ENCODE measurements at places on chromosomes 1 and 21.

DNA sequence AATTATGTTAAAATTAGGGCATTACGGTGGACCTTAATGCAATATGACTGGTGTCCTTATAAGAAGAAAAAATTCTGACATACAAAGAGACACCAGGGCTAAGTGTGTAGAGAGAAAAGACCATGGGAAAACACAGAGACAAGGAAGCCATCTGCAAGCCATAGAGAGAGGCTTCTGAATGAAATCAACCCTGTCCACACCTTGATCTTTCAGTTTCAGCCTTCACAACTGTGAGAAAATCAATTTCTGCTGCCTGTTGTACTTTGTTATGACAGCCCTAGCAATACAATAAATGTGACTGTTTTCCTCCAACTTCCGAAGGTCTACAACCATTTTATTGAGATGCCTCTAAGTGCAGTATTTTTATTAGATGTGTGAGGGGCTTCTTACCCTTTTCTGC, 1407.2 kb downstream of the MRPL39 start:
- no peak for DNase-seq

GRCh38 chr1:235136111-235136510, 7.5 kb upstream of the TOMM20 start:
- DNase-seq, result no peak

- no peak for DNase-seq
Observed at GRCh38 chr1:117113199-117113598, 8.3 kb downstream of the TRIM45 start.

GRCh38 chr21:27286760-27287159, 319.9 kb upstream of the ADAMTS5 start:
- no peak for DNase-seq

- no peak for DNase-seq
Observed at GRCh38 chr1:229336345-229336744, 6.5 kb downstream of the CCSAP start.

GRCh38 chr1:109573785-109574184, 25.4 kb downstream of the GNAI3 start:
- DNase-seq, result no peak

DNA sequence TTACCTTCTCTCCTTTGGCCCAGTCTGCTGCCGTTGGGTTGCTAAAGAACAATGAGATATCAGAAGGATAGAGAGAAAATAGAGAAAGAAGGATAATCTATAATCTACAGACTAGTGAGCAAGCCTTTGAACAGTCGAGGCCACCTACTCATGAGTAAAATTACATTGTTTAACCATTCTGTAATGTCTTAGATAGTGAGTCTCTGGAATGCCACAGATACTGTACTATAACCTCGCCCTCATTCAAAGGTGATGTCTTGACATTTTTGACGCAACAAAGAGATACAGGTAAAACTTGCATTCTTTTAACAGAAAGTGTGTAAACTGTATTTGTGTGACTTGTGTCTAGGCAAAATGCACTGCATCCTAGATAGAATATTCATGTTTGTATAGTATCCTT, 77.9 kb downstream of the LAMC1 start:
- DNase-seq, result no peak

DNA sequence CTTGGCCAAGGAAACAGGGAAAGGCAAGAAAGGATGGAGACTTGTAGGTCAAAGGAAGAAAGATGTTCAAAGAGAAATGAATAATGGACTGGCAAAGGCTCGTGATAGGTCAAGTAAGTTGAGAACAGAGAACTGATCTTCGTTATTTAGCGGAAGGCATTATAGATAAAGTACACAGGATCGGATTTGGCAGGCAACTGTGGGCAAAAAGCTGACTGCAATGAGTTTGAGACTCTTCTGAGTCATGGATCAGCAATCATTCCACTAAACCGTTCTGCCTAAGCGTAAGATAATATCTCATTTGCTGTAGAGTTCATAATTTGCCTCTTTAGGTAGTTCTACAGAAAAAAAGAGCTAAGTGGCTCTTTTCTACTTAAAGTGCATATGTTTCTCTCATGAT, 34.1 kb downstream of the KRTAP21-3 start:
- no peak for DNase-seq

- DNase-seq, result no peak
Observed at GRCh38 chr1:112244131-112244530, 151.9 kb upstream of the CTTNBP2NL start.

- DNase-seq, result no peak
Observed at GRCh38 chr1:11985851-11986250, 5.6 kb downstream of the MFN2 start.

DNA sequence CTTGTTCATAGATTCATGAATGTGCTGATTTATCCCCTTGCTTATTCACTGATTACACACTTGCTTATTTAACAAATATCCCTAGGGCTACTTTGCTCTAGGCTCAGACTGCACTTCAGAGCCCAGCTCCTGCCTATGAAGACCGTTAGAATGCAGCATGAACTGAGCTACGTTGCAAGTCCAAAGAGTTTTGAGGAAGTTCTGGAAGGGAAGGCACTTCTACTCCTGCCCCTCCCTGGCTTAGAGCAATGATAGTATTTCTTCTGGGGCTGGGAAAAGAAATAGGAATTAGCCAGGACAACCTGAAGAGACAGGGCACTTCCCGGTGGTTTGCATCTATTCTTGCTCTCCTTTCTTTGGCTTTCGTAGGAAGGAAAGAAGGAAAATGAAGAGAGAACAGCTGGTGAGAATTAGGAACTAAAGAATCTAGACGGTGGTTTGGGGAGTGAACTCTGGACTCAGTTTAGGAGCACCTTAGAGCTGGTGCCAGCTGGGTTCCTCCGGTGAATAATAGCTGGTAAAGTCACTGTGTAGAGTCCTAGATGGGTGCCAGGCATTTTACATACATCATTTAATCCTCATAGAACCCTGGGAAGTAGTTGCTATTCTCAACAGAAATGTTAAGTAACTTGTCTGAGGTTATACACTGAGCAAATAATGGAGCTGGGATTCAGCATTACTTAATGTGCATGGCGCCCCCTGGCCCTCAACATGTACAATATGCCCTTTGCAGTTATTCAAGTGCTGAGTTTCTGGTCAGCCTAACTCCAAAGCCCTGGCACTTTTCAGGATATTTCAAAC, 65.9 kb downstream of the NDUFS5 start:
- peak; percentile 83 for DNase-seq

DNA sequence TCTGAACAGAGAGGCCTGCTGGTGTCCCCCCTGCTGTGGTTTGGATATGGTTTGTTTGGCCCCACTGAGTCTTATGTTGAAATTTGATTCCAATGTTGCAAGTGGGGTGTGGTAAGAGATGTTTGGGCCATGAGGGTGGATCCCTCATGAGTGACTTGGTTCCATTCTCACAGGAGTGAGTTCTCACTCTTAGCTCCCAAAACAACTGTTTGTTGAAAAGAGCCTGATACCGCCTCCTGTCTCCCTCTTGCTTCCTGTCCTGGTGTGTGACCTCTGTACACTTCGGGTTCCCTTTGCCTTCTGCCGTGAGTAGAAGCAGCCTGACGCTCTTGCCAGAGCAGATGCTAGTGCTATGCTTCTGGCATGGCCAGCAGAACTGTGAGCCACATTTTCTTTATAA, 60.5 kb downstream of the C21orf91 start:
- DNase-seq, result no peak

GRCh38 chr1:2154022-2154421, 40.5 kb downstream of the FAAP20 start:
- DNase-seq, result no peak

DNA sequence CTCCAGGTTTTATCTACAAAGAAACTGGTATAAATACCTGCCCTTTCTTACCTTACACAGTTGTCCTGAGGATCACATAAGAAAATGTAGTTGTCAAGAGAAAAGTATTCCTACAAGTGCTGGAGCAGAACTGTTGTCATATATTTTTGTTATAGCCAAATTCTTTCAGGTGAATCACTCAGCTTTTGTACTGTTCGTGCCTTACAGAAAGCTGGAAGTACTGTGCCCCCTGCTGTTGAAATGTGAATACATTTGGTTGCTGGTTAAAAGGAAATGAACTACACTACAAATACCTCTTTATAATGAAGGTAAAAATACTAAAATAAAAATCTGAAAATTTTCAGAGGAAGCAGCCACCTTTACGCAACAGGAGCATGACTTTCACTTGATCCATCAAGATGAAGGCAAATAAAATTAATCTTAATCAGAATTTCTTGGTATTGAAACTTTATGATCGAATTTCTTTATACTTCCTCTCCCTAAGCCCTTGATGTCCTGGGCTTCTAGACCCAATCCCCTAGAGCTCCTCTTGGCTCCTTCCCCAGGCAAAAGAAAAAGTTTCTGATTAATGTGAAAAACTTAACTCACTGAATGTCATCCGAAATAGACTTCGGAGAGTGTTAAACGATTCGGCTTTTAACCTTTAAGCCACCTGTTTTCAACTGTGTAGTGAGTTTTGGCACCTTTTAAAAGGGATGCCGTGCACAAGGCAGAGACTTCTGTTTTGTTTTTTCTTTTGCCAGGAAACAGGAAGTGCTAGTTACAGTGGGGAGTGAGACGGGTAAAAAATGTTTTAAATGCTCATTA, 12.5 kb downstream of the CHML start:
- DNase-seq, result peak; percentile 64

DNA sequence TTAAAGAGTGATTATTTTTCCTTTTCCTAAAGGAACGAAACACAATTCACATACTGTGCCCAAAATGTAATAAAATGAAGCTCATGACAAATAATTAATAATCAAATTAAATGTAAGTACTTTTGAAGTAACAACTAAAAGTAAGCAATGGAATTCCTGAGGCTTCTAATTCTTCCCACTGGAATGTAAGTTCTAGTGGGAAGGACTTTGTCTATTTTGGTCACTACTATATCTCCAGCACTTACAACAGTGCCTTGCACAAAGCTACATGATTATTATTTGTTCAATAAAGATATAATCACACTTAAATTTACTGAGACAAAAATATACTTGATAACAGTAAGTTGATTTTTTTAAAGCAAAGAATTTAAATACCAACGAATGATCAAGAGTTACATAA, 128.8 kb downstream of the COQ8A start:
- no peak for DNase-seq

DNA sequence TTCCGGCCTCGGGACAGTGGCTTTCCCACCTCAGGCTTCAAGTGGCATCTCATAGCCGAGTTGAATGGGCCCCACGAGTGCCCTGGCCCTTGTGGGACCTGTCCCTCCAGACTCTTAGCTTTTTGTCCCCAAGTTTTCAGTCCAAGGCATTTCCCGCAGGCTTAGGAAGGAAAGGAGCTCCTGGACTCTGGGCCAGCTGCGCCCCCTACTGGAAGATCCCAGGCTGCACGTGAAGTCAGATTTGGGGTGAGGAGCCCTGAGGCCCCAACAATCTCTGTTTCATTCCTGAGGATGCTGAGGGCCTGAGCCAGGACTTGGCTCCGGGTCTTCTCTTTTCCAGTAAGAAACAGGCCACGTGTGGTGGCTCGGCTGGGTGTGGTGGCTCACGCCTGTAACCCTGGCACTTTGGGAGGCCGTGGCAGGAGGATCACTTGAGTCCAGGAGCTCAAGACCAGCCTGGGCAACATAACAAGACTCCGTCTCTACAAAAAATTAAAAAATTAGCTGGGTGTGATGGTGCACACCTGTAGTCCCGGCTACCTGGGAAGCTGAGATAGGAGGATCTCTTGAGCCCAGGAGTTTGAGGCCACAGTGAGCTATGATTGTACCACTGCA, 67.4 kb downstream of the ARHGEF10L start:
- peak; percentile 86 for DNase-seq

GRCh38 chr1:36857754-36858153, 176.6 kb downstream of the GRIK3 start:
- no peak for DNase-seq

- DNase-seq, result no peak
Observed at GRCh38 chr21:35953597-35953996, 106.7 kb downstream of the SETD4 start.

DNA sequence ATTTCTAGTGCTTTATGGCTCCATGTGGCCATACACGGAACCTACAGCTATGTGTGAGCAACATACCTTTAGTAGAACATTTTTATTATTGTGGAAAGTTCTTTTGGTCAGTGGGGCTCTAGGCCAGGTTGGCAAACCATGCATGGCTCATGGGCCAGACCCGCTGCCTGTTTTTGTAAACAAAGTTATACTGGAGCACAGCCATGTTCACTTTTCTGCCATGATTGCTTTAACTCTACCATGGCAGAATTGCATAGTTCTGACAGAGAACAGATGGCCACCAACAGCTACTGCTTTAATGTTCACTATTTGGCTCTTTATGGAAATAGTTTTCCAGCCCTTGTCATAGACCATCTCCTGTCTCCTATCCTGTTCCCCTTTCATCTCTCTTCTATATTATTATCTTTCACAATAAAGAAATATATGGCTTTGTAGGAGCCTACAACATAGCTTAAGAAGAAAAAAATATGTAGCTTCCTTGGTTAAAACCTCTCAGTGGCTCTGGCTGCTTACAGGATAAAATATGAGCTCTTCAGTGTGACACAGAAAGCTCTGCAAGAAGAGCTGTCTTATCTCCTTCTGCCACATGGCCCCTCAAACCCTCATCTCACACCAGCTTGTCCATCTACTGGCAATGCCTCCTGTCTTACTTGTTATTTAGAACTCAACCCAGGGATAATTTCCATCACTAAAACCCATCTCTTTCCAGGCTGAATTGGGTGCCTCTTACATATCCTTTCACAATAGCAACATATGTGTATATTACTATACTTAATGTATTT, 54.6 kb upstream of the RWDD3 start:
- DNase-seq, result no peak

GRCh38 chr1:18200918-18201317, 93.3 kb downstream of the IGSF21 start:
- no peak for DNase-seq

- DNase-seq, result no peak
Observed at GRCh38 chr1:233180641-233181364, 114.7 kb downstream of the PCNX2 start.

DNA sequence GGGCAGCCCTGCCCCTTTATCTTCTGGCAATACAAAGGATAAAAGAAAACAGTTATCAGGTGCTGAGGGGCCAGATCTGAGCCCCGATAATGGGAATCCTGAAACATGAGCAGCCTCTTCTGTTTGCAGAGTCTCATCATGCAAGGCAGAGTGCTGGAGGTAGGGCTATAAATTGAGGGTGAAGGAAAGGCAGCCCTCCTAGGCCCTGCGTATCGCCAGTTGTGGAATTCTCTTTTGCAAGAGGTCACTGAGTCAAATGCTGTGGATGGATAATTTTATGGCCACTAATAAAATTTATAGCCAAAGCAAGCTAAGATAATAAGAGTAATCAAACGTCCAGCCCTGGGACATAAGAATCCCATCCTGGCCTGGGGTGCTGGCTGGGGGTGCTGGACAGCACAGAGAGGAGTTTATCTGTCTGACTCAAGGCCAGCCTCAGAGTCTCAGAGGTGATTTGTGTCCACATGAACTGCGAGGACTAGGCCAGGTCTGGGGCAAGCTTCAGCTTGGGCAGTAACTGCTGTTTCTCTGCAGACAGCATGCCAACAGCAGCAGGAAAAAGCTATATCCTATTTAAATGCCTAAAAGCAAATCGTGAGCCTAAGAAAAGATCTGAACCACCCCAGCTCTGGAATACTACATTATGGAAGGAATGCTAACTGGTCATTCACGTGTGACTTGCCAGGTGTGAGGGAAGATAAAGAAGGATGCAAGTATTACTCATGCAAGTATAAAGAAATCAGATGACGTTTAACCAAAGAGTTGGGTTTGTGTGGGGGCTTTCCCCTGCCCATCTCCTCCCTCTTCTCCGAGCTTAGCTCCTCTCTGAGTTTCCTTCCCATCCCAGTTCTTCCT, 254.8 kb downstream of the KIF26B start:
- DNase-seq, result no peak

GRCh38 chr1:166969074-166969677, 6.2 kb downstream of the ILDR2 start:
- no peak for DNase-seq

GRCh38 chr21:36784947-36785346, 86.0 kb downstream of the SIM2 start:
- DNase-seq, result peak; percentile 45

Measured in neural progenitor cell (in vitro differentiated cells).